ENCODE measurements at places on chromosomes 11 and 22.
A peak's percentile ranks its signal among the peaks of the same experiment; 100 is the strongest.

GRCh38 chr11:68052137-68052873 lies 13.5 kb downstream of the TCIRG1 start:
- no peak for DNase-seq

DNA sequence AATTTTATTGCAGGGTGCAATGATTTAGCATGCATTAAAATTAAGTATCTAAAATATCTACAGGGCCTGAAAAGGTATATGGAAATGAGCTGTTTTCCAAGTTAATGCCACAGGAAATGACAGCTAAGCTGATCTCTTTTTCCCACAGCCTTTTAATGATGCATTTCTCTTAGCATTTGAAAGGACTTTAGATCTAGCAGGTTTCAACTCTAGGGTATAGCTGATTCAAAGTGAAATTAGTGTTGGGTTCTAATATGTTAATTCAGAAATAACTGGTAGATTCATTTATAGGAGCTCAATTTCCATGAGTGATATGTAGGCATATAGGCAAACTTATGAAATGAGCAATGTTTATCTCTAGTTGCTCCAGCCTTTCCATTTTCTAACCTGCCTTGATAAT lies 274.2 kb downstream of the CASP12 start:
- DNase-seq: no peak

- DNase-seq: no peak
Observed at GRCh38 chr11:117997406-117997805, 11.2 kb downstream of the IL10RA start.

GRCh38 chr22:23263651-23264555 lies 83.6 kb downstream of the BCR start:
- peak; percentile 35 for DNase-seq

GRCh38 chr11:30774496-30775232 lies 188.5 kb upstream of the MPPED2 start:
- no peak for DNase-seq

DNA sequence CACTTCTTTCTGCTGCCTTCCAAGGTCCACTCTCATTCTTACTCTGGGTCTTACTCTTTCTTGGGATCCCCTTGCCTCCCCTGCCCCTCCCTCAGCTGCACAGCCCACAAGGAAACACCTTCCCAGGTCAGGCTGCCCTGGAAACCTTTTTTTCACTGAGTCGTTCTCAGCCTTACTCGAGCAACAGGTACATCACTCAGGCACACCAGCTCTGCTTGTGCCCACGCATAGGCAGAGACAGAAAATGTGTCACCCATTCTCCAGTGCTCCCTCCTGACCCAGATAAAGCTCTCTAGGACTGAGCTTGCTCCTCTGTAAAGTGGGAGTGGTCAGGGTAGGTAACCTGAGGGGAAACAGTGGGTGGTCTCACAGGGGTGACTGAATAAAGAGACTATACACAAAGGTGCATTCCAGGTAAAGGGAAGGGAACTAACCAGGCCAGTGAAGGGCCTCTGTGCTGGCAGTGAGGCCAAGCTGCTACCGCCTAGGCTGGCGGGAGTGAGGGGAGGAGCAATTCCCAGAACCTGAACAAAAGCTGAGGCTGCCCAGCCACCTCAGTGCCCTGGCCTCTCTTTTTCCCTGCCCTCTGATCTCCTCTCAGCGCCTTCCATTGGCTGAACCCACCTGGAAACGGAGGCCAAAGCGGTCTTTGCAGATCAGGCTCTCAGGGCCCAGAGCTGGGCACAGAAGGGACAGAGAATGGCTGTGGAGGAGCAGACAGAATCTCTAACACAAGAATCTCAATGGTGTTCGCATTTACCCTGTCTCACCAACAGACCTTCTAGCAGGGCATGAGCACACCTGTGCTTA lies 15.9 kb downstream of the PRG3 start:
- no peak for DNase-seq

- DNase-seq: no peak
Observed at GRCh38 chr11:131889760-131890581, 519.6 kb downstream of the NTM start.

GRCh38 chr11:7160814-7161489 lies 72.2 kb downstream of the RBMXL2 start:
- no peak for DNase-seq

DNA sequence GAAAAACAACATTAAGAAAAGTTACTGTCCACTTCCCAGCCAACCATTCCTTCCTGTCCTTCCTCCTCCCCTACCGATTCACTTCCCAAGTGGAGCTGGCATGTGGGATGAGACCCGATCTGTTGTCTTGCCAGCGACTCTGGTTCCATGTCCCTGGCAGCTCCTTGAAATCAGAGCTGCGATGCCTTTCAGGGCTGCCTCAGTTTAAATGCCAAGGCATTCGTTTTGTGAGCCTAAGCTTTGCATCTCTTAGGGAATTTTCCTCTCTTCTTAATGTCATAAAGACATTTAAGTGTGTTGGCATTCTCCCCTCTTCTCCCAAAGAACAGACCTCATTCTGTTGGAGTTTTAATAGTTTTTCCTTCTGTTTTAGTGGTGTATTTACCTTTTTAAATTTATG lies 98.4 kb downstream of the EXT2 start:
- DNase-seq: no peak

DNA sequence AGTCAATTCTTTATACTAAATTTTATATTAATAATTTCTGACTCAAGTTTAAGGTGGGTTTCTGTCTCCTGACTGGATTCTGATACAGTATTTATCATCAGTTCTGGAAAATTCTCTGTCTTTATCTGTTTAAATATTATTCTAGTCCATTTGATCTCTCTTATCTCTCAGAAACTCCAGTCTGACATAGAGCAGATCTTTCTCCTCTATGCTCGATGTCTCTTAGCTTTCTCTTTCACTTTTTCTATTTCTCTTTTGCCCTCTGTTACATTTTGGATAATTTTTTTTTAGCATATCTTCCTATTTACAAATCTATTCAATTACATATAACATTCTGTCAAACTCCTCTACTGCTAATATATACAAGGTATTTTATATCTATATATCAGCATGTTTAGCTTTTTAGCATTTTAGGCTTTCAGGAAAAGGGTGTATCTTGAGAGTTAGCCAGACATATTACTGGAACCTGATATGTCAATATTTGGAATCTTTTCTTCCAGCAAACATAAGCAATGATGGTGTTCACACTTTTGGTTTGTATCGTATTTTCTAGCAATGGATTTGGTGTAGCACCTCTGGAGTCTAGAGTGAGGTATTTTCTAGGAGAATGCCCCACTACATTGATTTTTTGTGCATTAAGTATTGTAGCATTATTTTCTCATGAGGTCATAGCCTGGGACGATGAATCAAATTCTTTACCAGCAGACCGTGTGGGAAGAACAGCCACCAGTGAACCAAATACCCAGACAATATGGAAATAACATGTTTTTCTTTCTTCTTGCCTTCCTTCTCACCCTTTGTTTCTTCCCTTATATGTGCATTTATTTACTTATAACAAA lies 4.1 kb upstream of the NNMT start:
- no peak for DNase-seq

GRCh38 chr22:24512043-24512442 lies 16.9 kb downstream of the UPB1 start:
- DNase-seq: no peak

GRCh38 chr11:67307545-67308001 lies 4.2 kb downstream of the SSH3 start:
- no peak for DNase-seq

DNA sequence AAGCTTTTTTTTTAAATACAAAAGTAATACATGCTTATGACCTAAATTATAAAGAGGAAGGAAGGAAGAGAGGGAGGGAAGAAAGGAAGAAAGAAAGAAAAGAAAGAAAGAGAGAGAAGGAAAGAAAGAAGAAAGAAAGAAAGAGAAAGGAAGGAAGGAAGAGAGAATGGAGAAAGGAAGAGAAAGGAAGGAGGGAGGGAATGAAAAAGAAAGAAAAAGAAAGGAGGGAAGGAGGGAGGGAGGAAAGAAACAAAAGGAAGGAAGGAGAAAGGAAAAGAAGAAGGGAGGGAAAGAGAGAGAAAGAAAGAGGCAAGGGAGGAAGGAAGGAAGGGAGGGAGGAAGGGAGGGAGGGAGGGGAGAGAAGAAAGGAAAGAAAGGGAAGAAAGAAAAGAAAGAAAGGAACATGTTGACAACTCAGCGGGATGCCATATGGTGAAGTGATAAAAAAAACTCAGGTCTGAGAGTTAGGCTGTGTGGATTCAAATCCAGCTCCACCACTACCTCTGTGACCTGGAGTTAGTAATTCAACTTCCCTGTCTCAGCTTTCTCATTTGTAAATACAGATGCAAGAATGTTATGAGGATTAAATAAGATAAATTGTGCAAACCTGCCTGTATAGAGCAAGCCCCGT lies 9.6 kb upstream of the EED start:
- DNase-seq: no peak

- no peak for DNase-seq
Observed at GRCh38 chr11:121383716-121384115, 68.4 kb upstream of the SORL1 start.

DNA sequence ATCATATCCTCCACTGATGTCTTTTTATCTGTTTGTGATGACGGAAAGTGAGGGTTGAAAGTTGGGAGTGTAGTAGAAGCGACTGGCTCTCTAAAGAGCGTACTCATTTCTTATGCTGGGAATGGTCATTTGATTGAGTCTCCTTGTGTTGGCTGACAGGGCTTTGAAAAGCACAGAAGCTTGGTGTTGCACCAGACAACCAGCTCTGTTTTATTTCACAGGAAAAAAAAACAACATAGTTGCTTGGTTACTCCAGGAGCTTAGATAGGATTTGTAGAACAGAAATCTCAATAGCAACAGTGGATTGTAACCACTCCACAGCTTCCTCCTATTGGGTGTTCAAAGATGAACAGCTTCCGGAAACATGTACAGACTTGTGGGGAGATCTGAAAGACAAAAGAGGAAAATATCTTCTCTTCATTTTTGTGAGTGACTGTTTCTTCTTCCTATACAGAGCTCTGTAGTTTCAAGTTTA lies 2.7 kb downstream of the RBM14 start:
- DNase-seq: no peak

GRCh38 chr11:1235306-1235900 lies 12.5 kb downstream of the MUC5B start:
- no peak for DNase-seq

DNA sequence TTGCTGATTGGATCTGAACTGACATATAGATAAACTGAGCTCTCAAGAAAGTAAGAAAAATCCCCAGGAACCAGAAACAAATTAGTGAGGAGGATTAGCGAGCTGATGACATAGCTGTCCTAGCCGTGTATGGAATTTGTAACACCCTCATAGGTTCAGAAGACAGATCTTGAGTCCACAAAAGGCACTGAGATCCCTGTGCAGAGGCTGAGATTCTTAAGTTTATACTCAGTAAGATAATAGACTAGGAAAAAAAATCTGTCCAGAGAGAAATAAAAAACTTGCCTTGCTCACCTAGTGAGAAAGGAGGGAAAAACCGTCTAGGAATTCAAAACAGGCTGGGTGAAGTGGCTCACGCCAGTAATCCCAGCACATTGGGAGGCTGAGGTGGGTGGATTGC lies 4.6 kb downstream of the NUMA1 start:
- no peak for DNase-seq

DNA sequence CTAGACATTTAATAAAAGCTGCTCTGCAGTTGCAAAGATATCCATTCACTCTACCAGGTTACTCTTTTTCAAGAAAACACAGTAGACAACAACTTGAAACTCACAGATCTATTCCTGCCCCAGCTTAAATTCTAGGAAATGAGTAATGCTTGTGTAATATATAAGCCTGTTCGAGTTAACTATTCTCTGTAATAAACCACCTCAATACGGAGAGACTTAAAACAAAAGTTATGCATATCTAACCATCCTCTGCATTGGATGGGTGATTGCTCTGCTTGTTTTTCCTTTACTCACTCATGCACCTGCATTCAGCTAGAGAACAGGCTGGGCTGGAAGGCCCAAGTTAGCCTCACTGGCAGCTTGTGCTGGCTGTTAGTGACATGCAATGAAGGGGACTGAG lies 13.3 kb downstream of the LRRC4C start:
- DNase-seq: no peak

GRCh38 chr22:47850644-47851151 lies 1088.2 kb downstream of the TBC1D22A start:
- DNase-seq: no peak

GRCh38 chr11:60718524-60719316 lies 5.8 kb upstream of the MS4A18 start:
- no peak for DNase-seq

DNA sequence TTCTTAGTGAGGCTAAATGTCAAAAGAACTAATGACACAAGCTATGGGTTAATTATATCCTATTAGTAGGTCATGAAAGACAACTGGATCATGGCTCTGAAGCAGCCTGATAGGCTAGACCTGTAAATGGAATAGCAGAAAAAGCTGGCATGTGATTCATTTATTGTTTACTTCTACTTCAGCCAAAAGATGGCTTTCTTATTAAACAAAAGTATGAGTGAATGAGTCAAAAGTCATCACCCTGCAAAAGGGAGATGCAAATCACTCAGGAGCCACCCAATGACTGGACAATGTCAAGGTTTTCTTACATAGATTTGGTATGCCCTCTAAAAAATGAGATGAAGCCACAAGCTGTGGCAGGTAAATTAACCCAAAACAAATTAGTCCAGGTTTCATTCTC lies 138.0 kb downstream of the TRPC6 start:
- no peak for DNase-seq

DNA sequence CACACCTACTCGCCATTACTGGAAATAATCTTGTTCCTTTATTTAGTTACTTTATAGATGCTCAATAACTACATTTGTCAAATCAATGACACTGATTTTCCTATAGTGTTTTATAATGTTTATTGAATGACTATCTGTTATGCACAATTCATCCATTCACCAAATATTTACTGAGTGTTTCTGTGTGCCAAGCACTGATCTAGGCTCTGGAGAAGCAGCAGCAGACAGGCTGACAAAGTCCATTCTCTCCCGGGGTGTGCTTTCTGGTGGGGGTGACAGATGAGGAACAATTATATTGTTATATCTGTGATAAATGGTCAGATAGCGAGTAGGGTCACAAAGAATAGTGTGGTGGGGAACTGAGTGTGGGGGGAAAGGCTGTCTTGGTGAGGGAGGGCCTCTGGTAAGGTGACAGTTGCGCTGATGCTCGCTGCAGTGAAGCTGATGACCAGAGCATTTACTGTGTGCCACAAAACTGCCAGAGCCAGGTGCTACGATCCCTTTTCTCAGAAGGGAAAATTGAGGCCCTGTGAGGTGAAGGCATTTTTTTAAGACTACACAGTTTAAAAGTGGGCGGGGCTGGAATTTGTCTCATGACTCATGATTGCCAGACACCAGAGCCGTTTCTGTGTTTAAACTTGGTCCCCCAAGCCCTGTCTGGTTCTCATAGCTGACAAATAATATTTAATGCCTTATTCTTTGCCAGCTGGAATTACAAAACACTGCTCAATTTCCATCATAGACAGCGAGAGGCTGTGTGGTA lies 10.2 kb downstream of the PACS1 start:
- peak; percentile 49 for DNase-seq

DNA sequence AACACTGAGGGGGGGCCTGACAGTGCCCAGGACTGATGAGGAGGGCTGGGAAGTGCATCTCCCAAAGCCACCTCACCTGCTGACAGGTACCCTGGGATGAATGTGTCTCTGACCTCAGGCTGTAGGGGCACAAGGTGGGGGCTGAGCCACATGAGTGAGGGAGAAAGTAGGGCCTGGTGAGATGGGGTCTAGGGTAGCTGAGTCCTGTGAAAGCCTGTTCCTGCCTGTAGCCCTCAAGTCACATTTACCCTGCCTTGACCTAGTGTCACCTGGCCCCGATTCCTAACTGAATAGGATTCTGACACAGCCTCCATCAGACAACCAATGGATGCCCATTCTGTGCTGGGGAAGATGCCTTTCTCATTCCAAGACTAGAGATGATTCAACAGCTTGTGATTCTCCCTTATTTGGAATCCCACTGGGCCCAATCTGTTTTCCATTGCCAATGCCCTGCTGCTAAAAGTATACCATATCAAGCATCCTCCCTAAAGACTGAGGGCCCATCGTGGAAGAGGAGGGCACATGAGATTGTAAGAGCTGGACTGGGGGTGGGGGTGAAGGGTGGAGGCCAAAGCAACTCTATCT lies 11.1 kb upstream of the RFPL1 start:
- no peak for DNase-seq

Data from stimulated activated CD8-positive, alpha-beta memory T cell treated with anti-CD3 and anti-CD28 coated beads, Interleukin-7, amount 100 ng/mL, for 48 hours (primary cell).